M059J (cell line): ENCODE measurements at places on chromosomes 7 and 10. TPM values are rescaled to one million over a fixed set of nuclear protein-coding genes. Genes with fewer than 3 reads are reported as not detected.

- DNase-seq, result no peak
These were observed 20.6 kb upstream of the NKX6-2 start for GRCh38 chr10:132806561-132807003.

- DNase-seq, result no peak
These were observed 92.6 kb downstream of the HPSE2 start for GRCh38 chr10:99143011-99143410.

SLC16A12 gene
- total RNA-seq, result 0.32 and 1.0 TPM in 2 replicates

LRRC4 gene
- total RNA-seq, result 0.39 TPM in 1 of 2 replicates, not detected in the other
